Stomach (tissue), 19 donors: ENCODE measurements at places on chromosomes 16 and 17. TPM values are rescaled to one million over a fixed set of nuclear protein-coding genes. Genes with fewer than 3 reads are reported as not detected.
A peak's percentile ranks its signal among the peaks of the same experiment; 100 is the strongest.

MAF gene
- 16.7 TPM for total RNA-seq

TOP2A gene
- 17.2 TPM for total RNA-seq

LRRC46 gene
- not detected for total RNA-seq

ZNF469 gene
- total RNA-seq: under 0.01 TPM

KIF19 gene
- not detected for total RNA-seq

KRT10 gene
- total RNA-seq: 25.4 TPM

ASPHD1 gene
- 11.0 TPM for total RNA-seq

BCL6B gene
- total RNA-seq: not detected

KRT27 gene
- not detected for total RNA-seq

GPR179 gene
- total RNA-seq: not detected

CTCF gene
- total RNA-seq: 37.7 TPM

ZNF213 gene
- 87.8 TPM for total RNA-seq

- no peak for DNase-seq
Observed at GRCh38 chr17:57514614-57515013, 230.5 kb downstream of the CCDC182 start.

DNA sequence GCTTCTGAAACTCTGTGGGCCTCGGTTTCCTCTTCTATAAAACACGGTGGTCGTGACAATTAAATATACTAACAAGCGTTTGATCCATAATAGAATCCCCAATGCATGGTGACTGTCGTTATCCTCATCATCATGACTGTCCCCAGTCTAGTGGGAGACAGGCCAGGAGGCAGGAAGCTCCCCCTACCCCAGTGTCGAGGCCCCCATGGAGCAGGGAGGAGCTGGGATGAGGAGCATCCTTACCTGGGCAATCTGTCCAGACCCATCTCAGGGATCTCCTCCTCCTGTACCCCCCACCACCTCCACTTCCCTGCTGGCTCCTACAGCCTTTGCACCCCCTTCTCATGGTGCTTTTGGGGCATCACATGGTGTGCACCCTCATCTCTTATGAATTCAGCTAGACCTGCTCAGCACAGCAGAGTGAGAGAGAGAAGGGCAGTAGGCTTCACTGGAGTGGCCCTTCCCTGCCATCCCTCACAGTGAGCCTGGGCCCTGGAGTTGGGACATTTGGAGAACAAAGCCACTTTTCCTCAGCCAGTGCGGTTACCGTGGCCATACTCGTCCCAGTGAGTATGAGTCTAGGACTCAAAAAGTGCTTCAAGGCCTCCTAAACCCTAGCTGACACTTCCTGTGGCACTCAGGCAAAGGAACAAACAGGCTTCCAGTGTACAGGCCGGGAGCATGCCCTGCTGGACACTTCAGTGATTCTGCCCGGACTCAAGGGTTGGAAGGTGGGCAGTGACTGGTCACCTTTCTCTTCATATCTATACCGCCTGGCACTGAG is 148.6 kb downstream of the CLEC16A start:
- DNase-seq: no peak

DNA sequence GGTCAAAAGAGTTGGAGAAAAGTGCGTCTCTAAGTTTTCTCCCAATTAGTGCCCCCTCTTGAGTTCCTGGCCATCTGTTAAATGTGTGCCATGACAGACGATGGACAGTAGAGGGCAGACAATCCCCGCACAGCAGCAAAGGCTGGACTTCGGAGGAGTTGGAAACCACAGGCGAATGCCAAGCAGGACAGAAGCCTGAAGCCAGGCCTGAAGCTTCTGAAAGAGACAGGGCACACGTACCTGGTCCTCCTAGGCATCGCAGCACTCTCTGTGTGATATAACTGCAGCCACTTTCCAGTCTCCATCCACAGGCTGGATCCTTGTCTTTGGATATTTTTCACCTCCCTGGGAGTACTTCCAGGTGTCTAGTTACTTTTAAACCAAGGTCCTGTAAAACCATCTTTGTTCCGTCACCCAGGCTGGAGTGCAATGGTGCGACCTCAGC is 14.5 kb downstream of the C17orf100 start:
- peak; percentile 76 for DNase-seq

GRCh38 chr16:57062329-57062728 is 30.1 kb upstream of the CPNE2 start:
- DNase-seq: no peak

GRCh38 chr17:67421869-67422273 is 44.8 kb downstream of the PITPNC1 start:
- DNase-seq: peak; percentile 69

GRCh38 chr17:12898110-12898509 is 108.8 kb downstream of the ARHGAP44 start:
- DNase-seq: no peak

GRCh38 chr16:11051879-11052808 is 107.8 kb downstream of the CLEC16A start:
- no peak for DNase-seq

DNA sequence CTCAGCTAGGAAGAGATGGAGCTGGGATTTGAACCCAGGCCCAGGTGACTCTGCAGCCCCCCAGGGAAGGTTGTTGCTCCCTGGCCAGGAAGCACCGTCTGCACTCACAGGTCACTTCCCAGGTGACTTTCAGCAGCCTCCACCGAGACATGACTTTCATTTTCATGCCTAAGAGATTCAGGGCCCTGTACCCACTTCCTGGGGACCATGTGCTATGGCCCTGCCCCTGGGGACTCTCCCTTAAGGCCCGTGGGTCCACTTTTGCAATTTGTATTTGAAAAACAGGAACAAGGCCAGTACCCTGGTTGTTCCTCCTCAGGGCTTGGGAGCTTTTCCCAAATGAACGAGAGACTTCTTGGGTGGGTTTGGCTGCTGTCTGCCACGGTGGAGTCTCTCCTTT is 191.0 kb downstream of the IRF8 start:
- no peak for DNase-seq

DNA sequence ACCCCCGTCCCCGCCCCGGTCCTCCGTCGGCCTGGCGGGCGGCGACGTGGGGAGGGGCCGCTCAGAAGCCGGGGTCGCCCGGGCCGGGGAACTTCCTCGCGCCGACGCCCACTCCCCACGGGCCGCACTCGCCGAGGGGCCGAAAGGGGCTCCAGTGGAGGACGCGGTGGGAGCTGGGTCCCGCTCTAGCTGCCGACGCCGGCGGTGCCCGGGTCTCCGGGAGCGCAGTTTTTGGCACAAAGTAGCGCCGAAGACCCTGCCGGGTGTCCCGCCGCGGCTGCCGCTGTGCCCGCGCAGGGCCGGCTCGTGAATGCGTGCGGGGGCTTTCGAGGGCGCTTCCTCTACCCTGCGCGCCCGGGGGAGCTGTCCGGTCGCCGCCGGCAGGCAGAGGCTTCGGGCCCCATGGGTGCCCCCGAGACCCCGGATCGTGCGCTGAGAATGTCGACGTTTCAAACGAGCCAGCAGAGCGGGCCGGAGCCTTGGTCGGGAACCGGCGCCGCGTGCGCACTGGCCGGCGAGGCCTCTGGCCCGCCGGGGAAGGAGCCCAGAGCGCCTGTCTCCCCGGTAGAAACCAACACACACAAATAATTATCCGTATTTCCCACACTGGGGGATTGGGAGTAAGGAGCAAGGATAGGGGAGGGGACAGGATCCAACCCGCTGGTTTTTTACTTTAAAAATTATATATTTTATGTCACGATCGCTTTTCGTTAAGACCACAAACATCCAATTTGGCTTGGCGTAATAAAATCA is 46.6 kb upstream of the SLC38A10 start:
- peak; percentile 63 for DNase-seq

DNA sequence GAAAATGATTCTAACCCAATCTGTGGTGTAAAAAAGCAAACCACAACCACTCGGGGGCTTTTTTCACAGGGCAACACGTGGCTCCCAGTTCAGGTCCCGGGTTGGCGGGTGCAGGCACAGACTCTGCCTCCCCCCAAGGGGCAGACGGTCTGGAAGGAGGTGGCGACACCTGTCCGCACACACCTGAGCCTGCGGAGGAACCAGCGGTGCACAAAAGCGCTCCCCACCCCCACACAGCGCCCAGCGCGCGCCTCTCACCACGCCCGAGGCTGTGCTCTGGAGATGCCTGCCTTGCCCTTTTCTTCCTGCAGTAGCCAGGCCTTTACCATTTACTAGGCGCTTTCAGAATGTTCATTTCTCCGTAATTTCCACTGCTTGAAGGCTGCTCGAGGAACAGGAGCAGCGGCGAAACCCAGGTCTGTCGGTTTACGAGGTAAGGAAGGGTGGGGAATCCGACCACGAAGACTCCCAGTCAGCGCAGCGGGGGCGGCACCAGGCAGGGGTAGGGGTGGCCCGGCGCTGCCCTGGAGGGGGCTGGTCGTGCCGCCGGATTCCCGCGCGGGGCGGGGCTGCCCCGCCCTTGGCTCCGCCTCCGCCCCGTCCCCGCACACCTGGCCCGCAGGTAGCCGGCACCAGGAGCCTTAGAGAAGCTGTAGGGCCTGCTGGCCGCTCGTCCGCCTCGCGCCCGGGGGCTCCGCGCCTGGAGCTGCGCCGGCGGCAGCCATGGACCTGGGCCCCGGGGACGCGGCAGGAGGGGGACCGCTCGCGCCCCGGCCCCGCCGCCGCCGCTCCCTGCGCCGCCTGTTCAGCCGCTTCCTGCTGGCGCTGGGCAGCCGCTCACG is at the start of gene USP43:
USP43 (plus strand) TSS at position 608 of the 842 bp plus-strand sequence; CDS start at position 724, 116 bp downstream.
- peak; percentile 89 for DNase-seq

- DNase-seq: no peak
Observed at GRCh38 chr16:66044089-66044488, 322.4 kb upstream of the CDH5 start.

- DNase-seq: no peak
Observed at GRCh38 chr17:79154951-79155585, 80.4 kb downstream of the ENGASE start.

- DNase-seq: no peak
Observed at GRCh38 chr16:12548270-12548983, 255.3 kb downstream of the CPPED1 start.

DNA sequence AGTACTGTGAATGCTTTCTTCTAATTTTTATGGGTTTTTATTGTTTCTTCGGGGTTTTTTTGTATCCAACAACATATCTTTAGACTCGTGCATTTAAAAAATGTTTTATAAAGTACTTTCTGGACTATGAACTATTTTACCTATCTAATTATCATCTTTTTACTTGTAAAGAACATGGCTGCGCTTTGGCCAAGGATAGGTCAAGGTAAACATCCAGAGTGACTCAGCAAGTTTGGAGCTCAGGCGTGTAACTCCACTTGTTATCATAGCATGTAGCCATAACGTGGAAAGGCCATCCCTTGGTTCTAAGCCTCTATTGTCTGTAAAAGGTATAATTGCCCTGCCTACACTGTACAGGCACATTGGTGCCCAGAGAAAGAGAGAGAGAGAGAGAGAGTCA is 818.0 kb upstream of the GOT2 start:
- no peak for DNase-seq

- DNase-seq: no peak
Observed at GRCh38 chr17:42651392-42651791, 7.7 kb upstream of the TUBG2 start.
